ENCODE measurements at places on chromosomes 11 and 22.

DNA sequence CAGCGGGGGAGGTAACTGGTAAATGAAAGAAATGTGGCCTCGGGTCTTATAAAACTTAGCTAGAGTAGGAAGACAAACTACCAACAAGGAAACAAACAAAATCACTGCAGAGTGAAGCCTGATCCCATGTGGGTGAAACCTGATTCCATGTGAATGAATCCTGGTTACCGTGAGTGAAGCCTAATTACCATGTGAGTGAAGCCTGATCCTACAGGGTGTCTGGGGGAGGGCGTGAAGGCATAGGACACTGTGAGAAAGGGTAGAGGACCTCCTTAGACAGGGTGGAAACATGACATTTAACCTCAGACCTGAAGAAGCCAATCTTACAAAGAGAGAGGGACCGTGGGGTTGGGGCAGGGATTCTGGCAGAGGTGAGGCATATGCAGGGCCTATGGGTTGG is 106.2 kb upstream of the USP47 start:
- no peak for DNase-seq

GRCh38 chr11:133175103-133175502 is 357.2 kb downstream of the OPCML start:
- DNase-seq, result no peak

DNA sequence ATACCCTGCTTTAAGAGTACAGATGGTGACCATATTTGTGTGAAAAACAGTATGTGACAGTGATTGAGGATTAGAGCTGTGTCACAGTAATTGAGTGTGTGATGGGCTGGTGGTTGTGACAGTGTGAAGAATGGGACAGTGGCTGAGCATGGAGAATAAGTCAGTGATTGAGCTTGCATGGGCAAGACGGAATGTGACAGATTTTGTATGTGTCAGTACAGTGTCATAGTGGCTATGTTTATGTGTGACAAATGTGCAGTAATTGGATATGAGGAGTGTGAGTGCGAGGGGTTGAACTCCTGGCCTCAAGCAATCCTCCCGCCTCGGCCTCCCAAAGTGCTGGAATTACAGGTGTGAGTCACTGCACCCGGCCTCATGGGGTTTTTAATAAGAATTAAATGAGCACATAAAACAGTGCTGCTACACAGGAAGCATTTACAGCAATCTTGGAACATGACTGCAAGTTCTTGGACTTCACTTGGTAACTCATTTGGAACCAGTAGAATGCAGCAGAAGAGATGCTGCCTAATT is 583 bp upstream of the RRAS2 start:
- no peak for DNase-seq

- no peak for DNase-seq
These were observed 1002.3 kb upstream of the TENM4 start for GRCh38 chr11:80443177-80443576.

DNA sequence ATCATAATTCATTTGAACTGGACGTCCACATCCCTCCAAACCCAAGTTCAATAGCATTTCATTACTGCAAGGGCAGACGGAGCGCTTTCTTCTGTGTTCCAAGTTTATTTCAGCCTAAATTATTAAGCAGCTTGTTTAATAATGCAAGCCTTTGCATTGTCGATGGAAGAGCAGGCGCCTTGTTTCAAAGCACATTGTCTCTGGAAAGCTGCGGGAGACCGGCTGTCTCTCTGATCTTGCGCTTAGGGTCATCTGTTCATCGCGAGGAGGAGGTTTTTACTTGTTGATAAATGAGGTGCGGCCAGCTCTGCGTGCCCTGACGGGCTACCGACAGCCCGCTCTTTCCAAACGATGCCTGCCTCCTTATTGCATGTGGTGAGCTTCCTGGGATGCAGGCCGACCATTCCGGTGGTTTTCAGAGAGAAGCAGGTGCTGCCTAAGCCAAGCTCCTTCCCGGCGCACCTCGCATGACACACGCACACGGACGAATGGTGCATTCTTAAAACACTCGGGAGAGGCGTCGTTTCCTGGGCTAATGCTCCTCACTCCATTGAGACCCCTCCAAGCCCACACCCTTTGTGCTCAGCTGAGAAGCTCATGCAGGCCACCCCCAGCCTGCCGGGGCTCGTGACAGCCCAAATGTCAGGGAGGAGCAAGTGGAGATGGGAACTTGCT is 456.9 kb downstream of the BRD1 start:
- DNase-seq, result no peak

- DNase-seq, result no peak
These were observed 32.3 kb downstream of the PDHX start for GRCh38 chr11:34948696-34949095.

GRCh38 chr22:50257041-50257440 is 4.4 kb downstream of the MAPK12 start:
- no peak for DNase-seq

- DNase-seq, result no peak
These were observed 7.3 kb upstream of the SCGB1A1 start for GRCh38 chr11:62411524-62411923.

- no peak for DNase-seq
These were observed 24.1 kb downstream of the PTDSS2 start for GRCh38 chr11:473962-474785.

DNA sequence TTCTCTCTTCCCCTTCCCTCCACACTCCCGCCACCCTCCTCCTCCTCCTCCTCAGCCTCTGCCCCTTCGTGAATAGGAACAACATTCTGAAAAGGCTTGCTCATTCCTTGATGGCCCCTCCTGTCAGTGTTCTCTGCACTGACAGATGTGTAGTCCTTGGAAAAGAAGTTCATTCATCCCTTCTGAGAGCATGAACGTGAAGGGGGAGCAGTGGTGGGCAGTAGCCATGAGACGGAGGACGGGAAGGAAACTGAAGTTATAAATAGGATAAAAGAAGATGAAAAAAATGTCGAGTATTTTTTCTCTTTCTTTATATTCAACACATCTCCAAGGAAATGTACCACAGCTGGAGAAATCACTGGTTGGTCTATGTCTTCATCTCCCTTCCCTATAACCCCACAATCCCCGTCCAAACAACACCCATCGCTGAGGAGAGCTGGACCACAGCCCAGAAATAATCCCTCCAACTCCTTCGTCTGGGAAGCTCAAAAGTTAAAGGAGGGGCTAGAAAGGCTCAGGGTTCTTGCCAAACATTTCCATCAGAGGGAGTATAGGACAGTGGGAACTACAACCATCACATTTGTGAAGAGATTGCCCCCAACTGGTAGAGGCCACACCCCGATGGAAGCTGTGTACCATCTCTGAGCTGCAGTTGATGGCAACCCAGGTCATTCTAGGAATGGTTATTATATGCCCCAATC is 33.5 kb downstream of the ETS1 start:
- no peak for DNase-seq

DNA sequence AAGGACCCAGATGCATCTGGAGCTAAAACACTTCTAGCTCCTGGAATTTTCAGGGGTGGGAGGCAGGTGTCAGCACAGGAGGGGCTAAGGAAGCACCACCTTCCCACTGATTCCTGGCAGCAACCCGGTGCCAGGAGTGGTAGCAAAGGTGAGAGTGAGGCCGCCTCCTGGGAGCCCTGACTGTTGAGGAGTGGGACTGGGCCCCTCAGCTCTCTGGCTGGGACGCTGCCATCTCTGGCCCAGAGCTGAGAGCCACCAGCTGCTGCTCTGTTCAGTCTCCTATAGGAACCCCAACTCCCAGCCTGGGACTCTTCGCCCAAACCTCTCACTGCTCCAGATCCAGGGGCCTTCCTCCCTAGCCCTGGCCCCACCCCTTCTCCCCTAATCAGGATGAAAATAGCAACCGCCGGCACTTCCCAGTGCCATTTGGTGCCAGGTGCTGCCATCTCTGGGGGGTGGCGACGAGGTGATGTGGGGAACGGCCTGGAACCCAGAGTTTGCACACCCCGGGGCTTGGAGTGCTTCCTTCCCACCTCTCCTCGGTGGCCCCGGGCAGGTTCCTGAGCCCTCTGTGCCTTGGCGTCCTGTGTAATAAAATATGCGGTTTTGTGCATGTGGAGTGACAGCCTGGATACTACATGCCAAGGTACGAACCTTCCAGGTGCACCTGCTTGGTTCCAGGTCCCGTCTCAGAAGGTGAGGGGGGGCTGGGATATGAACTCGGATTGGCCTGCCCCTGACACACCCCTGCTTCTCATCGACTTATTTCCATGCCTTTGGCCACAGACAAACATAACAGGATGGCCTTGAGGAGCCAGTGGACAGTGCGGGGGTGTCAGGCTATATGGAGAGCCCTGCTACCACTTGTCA is 35.7 kb upstream of the CELSR1 start:
- DNase-seq, result no peak

DNA sequence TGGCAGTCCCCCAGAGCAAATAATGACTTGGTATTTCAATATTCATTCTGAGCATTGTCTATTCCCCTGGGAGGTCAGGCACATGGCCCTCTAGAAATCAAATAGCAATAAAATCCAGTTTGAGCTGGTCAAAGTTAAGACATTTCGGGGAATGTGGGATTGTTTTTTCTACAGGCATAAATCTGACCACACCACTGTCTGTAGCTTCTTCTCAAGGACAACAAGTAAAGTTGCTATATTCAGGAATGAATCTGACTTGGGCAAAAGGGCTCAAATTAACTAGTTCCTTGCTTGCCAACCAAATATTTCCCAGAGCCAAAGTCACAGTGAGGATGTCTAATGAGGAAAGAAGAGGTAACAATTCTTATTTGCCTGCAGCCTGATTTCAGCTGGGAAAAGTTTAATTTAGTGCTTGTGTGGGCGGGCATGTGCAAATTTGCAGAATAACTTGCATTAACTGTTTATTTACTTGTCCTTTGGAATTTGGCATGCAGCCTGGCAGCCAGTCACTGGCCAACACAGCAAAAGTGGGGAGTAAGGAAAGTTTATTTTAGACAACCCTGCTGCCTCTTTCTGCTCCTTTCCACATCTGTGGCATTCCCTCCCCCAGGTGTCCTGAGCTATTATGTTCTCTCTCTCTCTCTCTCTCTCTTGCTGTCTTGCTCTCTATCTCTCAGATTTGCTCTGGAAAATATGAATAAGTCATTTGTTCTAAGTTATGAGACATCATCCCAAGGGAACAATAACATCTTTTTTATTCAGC is 51.2 kb upstream of the ARHGAP20 start:
- DNase-seq, result no peak

GRCh38 chr22:50481440-50482106 is at the start of gene ADM2:
TSS of gene ADM2 (plus strand) at chr22:50481543. CDS start at chr22:50481848, 305 bp downstream.
- no peak for DNase-seq

DNA sequence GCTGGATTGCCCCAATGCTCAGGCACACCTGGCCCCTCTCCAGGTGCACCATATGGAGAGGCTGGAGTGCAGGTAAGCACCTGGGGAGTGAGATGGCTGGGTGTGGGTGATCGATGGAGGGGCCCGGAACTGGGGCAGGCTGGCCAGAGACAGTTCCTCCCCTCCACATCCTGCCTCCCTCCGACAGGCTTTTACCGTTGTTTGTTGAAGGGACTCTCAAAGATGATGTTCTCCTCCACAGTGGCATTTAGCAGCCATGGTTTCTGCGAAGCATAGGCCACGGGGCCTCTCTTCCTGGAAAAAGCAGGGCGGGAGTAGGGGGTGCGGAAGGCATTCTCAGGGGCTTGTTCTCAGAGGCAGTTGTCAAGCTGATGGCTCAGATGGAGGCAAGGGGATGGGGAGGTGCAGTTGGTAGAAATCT is 25.9 kb upstream of the KCNJ11 start:
- DNase-seq, result no peak

DNA sequence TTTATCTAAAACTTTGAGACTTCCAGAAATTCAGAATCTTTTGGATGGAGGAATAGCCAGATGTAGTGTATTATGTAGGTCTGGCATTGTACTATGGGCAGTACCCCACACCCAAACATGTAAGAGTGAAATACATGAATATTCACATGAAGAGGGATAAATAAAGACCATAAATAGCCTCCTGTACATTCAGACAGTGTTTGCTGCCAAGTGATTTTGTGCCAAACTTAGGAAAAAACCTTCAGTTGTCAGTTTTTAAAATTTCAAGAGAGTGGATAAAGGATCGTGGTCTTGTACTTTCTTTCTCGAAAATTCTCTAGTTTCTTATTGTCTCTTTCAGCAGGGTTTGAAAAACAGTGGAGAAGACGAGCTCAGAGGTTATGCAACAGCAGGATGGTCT is 150.3 kb upstream of the LARGE1 start:
- DNase-seq, result no peak

DNA sequence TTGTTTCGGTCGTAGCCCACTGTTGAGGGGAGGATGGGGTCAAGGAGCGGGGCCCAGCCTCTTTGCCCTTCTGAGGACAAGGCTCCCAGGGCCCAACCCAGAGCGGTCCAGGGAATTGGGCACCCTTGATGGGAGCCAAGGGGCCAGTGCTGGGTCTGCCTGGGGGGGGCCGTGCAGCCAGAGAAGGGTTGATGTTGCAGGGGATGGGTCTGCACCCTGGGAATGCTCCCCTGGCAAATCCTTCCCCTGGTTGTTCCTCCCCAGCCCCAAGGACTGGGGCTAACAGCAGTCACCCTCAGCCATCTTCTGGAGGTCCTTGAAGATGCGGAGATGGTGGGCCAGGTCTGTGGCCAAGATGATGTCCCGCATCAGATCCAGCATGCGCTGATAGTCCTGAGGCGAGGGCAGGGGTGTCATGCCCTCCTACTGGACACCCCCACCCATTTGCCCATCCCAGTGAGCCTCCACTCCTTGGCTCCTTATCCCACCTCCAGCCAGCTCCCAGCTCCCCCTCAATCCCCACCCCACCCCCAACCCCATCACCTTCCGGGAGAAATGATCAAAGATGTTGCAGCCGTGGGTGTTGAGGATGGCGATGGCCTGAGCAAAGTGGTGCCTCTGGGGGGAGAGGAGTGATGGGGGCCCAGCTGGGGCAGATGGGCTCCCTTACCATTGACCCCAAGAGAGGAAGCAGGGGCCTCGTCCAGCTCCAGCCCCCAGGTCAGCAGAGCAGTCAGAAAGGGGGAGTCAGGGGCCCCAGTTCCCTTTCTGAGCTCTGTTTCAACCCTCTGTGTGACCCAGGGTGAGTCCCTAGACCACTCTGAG is 95.0 kb downstream of the PDE2A start:
- no peak for DNase-seq

DNA sequence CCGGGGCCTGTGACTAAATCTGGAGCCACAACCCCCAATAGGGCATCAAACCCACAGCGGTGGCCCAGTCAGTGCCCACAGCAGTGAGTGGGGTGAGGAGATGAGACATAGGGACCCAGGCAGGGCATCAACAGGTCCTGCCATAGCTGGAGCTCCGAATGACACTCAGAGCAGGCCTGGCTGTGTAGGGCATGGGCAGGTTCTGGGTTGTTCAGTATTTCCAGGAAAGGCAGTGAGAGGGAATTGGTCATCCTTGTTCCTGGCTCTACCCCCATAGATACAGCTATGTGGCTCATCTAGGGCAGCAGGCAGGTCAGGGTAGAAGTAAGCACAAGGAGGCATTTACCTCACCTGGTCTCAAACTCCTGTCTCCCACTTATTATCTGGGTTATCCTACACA is 126.6 kb downstream of the BUD13 start:
- DNase-seq, result no peak

GRCh38 chr11:102256251-102256650 is 61.0 kb upstream of the BIRC3 start:
- DNase-seq, result no peak

- DNase-seq, result no peak
These were observed 71.7 kb upstream of the FAR1 start for GRCh38 chr11:13596611-13597326.
